ENCODE measurements at places on chromosomes 7 and 10.

DNA sequence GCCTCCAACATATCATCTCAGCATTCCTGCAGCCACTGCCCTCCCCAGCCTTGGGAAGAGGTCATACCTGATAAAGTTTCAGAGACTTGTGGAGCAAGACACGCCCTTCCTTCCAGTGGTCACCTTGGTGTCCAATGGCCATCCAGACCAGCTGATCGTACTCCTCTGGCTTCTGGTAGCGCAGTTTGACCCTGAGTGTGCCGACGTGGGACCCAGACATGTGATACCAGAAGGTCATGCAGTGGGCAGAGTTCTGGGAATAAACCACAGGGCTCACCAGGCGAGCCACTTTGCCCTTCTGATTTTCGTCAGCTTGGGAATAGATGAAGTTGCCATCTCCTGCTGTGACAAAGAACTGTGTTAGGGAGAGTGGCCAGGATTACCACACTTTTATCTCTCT, 148.3 kb downstream of the NRP1 start:
- peaks cover 70% of the 10 kb centered on the region for H3K36me3 ChIP-seq
- H3K4me3 ChIP-seq = no peak overlapping the region
- H3K27ac ChIP-seq = no peak overlapping the region
- no peaks in the 10 kb centered on the region for H3K27me3 ChIP-seq
- no peak for DNase-seq
- no peaks in the 10 kb centered on the region for H3K4me1 ChIP-seq

DNA sequence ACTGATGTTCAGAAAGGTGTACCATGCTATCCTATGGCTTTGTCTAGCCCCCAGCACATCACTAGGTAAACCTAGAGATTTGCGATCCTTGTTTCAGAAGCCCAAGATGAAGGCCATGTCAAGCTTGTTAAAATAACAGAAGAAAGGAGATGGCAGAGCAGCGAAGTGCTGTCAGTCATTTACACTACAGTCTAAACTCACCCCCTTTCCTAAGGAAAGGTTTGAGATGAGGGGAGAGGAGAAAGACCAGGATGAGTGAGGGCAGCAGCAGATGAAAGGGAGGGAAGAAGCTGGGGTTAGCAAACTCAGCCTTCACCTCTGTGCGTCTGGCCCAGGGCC, 74.8 kb downstream of the PROSER2 start:
- no peak overlapping the region for H3K4me3 ChIP-seq
- H3K27me3 ChIP-seq = no peaks in the 10 kb centered on the region
- no peak for DNase-seq
- H3K36me3 ChIP-seq = no peaks in the 10 kb centered on the region
- H3K27ac ChIP-seq = peak overlapping the region; percentile 62
- H3K4me1 ChIP-seq = no peaks in the 10 kb centered on the region

GRCh38 chr7:119733127-119733879, 539.7 kb upstream of the KCND2 start:
- no peak overlapping the region for H3K4me3 ChIP-seq
- H3K27me3 ChIP-seq = no peaks in the 10 kb centered on the region
- no peaks in the 10 kb centered on the region for H3K4me1 ChIP-seq
- no peak for DNase-seq
- H3K36me3 ChIP-seq = no peaks in the 10 kb centered on the region

GRCh38 chr7:91326516-91327199, 62.4 kb downstream of the FZD1 start:
- H3K36me3 ChIP-seq = no peaks in the 10 kb centered on the region
- H3K4me3 ChIP-seq = no peak overlapping the region
- H3K27ac ChIP-seq = peak overlapping the region; percentile 58
- no peak for DNase-seq

- no peaks in the 10 kb centered on the region for H3K27me3 ChIP-seq
- no peaks in the 10 kb centered on the region for H3K4me1 ChIP-seq
- H3K36me3 ChIP-seq = no peaks in the 10 kb centered on the region
Observed at GRCh38 chr7:28005847-28006231, 174.8 kb downstream of the JAZF1 start.

- no peak for DNase-seq
- no peaks in the 10 kb centered on the region for H3K4me1 ChIP-seq
- H3K4me3 ChIP-seq = no peak overlapping the region
Observed at GRCh38 chr7:104096683-104097082, 107.2 kb upstream of the RELN start.

DNA sequence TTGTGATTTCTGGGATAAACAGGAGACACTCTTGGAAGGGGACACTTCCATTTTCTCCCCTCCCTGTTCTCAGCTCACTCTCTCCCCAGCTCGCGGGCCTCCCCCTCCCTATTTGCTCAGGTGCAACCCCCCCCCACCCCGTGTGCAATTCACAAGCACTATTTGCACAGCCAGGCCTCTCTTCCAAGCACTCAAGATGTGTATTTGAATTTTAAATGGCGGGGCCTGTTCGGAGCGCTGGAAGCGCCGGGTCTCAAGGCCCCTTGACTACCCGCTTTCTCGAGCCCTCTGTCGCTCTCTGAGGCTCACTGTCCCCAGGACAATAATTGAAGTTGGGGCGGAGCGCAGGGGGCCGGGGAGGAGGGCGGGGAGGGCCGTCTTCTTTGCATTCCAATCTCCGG, 7.8 kb downstream of the SHH start:
- peak overlapping the region; percentile 49 for H3K4me3 ChIP-seq
- DNase-seq = no peak
- H3K27me3 ChIP-seq = peaks cover 97% of the 10 kb centered on the region

DNA sequence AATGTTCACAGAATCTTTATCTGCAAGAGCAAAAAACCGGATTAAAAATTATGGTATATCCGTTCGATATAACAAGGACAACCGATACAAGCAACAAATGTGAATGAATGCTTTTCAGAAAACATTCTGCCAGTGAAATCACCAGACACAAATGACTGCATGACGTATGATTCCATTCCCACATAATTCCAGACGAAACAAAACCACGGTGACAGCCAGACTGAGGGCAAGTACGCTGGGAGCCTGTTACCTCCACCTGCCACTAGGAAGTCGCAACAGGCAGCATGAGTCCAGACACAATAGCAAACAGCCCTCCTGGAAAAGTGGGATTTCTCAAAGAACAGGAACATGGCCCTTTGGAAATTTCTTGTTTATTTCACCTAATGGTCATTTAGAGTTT, 41.7 kb downstream of the MAD1L1 start:
- no peak for DNase-seq
- peaks cover 5% of the 10 kb centered on the region for H3K36me3 ChIP-seq
- no peak overlapping the region for H3K4me3 ChIP-seq

GRCh38 chr7:10412422-10413019, 561.2 kb upstream of the PHF14 start:
- H3K27ac ChIP-seq = no peak overlapping the region
- no peak for DNase-seq

Measured in lower lobe of right lung (tissue), 2 donors.